ENCODE measurements at places on chromosomes 6 and 20.

DNA sequence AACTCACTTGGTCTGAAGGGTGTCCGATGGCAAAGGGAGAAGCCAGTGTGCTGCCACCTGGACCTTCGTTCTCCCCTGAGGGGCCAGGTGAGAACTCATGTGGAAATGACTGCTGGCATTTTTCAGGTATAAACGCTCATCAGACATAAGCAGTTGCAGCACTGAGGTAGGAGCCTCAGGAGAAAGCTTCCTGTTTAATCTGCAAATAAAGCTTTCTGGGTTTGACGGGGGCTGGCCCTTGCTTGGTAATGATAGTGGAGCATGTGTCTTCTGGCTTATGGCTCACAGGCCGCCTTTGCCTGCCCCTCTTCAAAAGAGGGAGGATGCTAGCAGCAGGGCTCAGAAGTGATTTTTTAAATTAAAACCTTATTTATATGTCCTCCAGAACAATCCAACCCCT is 122.1 kb upstream of the SLC24A3 start:
- DNase-seq, result no peak

GRCh38 chr6:14927398-14927797 is 318.5 kb upstream of the JARID2 start:
- no peak for DNase-seq

DNA sequence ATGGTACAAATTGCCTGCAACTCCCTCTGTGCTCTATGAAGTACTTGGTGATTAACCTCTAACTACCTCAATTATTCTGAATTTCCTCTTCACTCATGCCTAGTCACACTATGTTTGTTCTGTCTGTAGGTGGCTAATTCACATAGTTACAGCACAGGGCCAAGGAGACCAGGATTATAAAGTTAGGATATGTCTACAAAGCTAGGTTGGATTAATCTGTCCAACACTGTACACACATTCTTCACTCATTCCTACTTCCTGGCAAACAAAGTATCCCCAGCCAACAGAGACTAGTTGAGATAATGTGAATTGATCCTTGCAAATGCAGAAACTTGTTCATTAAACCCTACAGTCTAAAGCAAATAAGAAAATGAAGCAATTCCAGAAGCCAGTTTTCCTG is 269.8 kb downstream of the HACE1 start:
- DNase-seq, result no peak

GRCh38 chr6:166381381-166381732 is 1.4 kb downstream of the MPC1 start:
- no peak for DNase-seq

GRCh38 chr6:15080895-15081294 is 165.0 kb upstream of the JARID2 start:
- no peak for DNase-seq

DNA sequence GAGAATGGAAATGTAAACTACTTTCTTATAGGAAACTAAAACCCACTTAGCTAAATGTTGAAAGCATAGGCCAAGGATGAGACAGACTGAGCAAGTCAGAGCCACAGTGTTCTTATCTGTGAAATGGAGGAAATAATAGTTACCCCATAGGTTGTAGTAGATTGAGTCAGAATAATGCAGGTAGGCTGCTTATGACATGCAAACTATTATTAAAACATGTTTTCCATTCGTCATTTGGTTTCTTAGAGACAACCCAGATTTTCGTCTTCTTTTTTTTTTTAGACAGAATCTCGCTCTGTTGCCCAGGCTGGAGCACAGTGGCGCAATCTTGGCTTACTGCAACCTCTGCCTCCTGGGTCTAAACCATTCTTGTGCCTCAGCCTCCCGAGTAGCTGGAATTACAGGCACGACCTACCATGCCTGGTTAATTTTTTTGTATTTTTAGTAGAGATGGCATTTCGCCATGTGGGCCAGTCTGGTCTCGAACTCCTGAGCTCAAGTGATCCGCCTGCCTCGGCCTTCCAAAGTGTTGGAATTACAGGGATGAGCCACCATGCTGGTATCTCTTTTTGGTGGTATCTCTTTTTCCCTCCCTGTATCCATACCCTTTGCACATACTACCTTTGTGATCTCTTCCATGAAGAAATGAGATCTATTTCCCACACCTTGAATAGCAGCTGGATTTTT is 196.5 kb upstream of the ZNF217 start:
- DNase-seq, result no peak

DNA sequence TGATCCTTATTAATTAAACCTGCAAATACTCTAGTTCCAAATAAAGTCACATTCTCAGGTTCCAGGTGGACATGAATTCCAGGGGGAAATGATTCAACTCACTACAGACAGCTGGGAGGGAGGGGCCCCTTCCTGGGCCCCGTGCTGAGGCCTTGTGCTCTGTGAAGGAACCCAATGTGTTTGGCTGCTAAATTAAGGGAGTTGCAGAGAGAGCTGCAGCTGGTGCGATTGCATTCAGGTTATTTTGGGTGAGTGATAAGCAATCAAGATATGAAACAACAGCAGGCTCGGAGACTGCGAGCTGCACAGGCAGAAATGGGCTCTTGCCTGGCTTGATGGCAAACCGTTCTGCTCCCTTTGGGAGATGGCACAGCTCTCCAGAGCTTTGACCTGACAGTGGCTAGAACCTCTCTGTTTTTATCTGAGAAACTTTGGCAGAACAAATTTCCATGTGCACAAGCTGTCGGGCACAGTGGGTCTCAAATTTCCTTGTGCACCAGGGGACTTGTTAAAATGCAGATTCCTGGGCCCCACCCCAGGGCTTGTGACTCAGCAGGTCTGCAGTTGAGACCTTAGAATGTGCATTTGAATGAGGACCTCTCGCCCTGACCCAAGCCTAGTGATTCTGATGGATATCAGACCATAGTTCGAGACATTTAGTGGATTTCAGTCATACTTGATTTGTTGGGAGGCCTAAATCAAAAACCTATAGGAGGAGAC is 9.8 kb downstream of the MAPK13 start:
- DNase-seq, result no peak
